ENCODE measurements at places on chromosomes 3 and 15.

DNA sequence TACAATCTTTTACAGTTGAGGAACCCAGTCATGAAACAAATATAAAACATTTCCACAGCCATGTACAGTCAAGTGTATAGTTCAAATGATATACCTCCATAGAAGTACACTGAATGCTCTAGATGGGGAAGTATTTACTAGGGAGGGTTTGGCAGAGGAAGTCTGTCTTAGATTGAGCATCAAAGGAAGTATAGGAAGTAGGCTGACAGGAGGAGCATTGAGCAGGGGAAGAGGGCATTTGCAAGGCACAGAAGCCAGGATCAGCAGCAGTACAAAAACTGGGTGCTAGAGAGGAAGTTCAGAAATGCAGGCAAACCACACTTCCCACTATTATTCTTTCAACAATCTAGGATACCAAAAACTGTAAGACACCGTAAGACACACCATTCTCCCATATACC, 122.6 kb downstream of the ANO10 start:
- no peak for DNase-seq

GRCh38 chr3:161599697-161600096, 103.1 kb downstream of the OTOL1 start:
- no peak for DNase-seq

GRCh38 chr3:104785947-104786346, 580.8 kb upstream of the ALCAM start:
- no peak for DNase-seq

DNA sequence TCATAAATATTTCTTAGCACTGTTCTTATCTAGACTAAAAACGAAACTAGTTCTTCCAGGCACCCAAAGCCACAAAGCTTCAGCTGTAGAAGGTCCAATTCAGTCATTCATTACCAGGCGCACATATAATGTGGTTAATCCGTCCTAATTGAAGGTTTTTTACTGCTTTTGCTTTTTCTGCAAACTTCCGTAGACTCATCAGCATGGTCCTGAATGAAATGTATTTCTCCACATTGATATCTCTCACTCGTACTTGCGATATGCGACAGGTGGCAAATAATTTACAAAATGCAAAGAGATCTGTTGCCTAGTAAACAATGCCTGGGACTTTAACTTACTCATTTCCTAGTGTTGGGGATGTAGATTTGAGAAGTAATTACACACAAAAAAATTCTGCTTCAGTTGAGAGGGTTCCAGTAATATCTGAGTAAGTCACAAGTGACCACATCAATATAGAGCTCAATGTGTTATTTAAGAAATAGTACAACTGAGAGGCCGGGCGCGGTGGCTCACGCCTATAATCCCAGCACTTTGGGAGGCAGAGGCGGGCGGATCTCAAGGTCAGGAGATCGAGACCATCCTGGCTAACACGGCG, 75.0 kb upstream of the MBNL1 start:
- no peak for DNase-seq

DNA sequence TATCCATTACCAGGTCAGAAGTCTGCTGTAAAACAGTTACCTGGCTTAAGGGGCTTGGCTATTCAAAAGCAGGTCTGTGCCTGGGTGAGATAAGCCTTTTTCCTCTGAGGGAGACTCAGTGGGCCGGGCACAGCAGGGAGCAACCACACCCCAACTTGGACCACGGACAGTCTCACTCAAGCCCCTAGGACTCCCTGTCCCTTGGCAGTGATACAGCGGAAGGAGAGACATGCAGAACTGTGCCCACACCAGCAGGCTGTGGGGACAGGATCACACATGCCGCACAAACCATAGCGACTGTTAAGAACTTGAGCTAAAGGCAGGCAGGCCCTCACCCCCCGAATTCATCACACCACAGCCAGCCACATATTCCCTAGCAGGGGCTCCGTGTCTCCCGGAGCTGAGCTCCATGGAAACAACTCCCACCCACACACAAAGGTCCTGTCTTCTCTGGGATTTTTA, 2.8 kb upstream of the GP5 start:
- DNase-seq = no peak

GRCh38 chr3:129913618-129914017, 20.1 kb upstream of the TMCC1 start:
- DNase-seq = no peak

All from ecto neural progenitor cell (in vitro differentiated cells).